SJCRH30 (cell line): ENCODE measurements at places on chromosomes 11 and 22.

DNA sequence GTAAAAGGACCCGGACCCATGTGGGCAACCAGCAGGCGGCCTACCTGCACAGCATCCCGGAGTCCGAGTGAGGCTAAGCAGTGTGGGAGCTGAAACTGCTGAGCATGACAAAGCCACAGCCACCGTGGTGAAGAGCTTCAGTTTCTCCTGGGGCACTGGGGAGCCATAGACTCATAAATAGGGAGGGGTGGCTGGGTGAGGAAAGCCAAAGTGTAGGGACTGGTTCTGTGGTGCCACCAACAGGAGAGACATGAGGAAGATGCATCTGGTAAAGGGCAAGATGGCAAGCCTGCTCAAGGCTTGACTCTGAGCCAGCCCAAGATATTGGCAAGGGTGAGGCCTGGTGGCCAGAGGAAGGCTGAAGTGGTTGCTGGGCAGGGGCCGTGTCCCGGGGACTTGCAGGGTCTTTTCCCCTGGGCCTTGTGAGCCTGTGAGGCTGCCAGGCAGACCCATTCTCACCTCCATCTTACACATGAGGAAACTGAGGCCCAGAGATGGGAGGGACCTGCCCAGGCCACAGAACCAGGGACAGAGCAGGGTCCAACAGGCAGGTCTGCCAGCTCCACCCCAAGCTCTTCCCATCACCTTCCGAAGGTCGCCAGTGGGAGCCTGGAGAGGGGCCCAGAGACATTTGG lies 30.4 kb downstream of the CYTH4 start:
- no peak overlapping the region for H3K27ac ChIP-seq
- H3K4me3 ChIP-seq: no peak overlapping the region
- H3K4me1 ChIP-seq: no peaks in the 10 kb centered on the region
- DNase-seq: no peak
- H3K27me3 ChIP-seq: peaks cover 12% of the 10 kb centered on the region; the same call in 1 of the 2 replicates
- H3K36me3 ChIP-seq: no peaks in the 10 kb centered on the region

DNA sequence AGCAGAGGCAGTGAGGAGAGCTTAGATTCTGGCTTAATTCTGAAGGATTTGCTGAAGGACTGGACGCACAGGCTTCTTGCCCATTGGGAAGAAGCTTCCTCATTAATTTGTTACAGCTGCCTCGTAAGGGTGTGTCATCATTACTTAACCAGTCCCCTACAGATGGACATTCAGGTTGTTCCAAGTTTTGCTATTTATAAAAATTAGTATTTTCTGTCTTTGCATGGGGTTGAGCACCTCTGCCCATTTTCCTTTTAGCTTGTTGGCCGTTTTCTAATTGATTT lies 38.1 kb downstream of the CAPN1 start:
- H3K27ac ChIP-seq: no peak overlapping the region
- DNase-seq: no peak
- H3K36me3 ChIP-seq: no peaks in the 10 kb centered on the region
- no peak overlapping the region for H3K4me3 ChIP-seq

GRCh38 chr11:27414644-27415043 lies 51.6 kb upstream of the CCDC34 start:
- no peak overlapping the region for H3K27ac ChIP-seq
- no peaks in the 10 kb centered on the region for H3K4me1 ChIP-seq
- H3K27me3 ChIP-seq: no peaks in the 10 kb centered on the region
- 0 out of 2 replicates have a peak, but pooled peaks cover 3% of the 10 kb centered on the region for H3K36me3 ChIP-seq
- no peak overlapping the region for H3K4me3 ChIP-seq

DNA sequence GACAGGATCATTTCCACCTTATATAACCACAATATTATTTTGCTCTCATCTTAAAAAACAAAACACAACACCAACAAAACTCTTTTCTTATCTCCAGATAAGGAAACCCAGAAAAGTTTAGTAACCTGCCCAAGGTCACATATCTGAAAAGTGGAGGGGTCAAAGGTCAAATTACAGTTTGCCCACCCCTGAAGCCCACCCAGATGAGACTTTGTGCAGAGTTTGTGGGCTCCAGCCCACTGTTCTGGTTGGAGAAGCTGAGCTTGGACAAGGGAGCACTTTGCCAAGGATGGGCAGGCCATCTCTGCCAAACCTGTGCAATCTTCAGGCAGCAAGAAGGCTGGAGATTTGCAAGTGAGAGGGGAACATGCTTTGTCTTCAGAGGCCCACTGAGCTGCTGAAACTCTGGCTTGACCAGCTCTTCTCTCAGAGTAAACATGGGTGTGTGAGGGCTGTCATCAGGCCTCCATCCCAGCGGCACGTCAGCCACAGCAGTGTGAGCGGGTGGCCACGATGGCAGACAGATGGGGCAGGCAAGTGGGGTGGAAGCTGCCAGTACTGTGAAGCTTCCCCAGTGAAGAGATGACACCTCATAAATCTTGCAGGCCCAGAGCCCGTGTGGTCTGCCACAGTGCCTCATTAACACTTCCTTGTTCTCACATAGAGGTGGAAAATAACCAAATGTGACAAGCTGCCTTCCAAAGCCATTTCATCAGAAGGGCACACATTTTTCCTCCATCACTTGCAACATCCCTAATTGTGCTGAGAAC lies 111.8 kb downstream of the CCDC81 start:
- no peaks in the 10 kb centered on the region for H3K36me3 ChIP-seq
- peaks cover 13% of the 10 kb centered on the region; the same call in 1 of the 2 replicates for H3K4me1 ChIP-seq
- DNase-seq: no peak
- H3K27ac ChIP-seq: no peak overlapping the region
